ENCODE measurements at places on chromosomes 12 and 14. TPM values are rescaled to one million over a fixed set of nuclear protein-coding genes. Genes with fewer than 3 reads are reported as not detected.

Gene KRT81
- total RNA-seq: not detected

Gene CIT
- 14.2 TPM for total RNA-seq

Gene RNASE3
- total RNA-seq: not detected

Gene LALBA
- total RNA-seq: not detected

Gene HOXC12
- total RNA-seq: not detected

Gene RTL1
- total RNA-seq: not detected

Gene TRIP11
- 23.0 TPM for total RNA-seq

Gene ALDH1L2
- total RNA-seq: 1.6 TPM

Gene CCDC197
- total RNA-seq: not detected

Gene TBX3
- 6.8 TPM for total RNA-seq

Gene SLC25A47
- total RNA-seq: 0.05 TPM

Gene ZFC3H1
- 23.4 TPM for total RNA-seq

Gene GLT8D2
- total RNA-seq: 3.8 TPM

Gene ASCL1
- total RNA-seq: not detected

Gene PDE3A
- total RNA-seq: 9.9 TPM

Gene ZNF891
- total RNA-seq: 0.39 TPM

Measured in glomerular endothelial cell (primary cell).